ENCODE measurements at places on chromosomes 16 and 17.

GRCh38 chr16:89063768-89064320 is 29.8 kb upstream of the ACSF3 start:
- no peak for DNase-seq

DNA sequence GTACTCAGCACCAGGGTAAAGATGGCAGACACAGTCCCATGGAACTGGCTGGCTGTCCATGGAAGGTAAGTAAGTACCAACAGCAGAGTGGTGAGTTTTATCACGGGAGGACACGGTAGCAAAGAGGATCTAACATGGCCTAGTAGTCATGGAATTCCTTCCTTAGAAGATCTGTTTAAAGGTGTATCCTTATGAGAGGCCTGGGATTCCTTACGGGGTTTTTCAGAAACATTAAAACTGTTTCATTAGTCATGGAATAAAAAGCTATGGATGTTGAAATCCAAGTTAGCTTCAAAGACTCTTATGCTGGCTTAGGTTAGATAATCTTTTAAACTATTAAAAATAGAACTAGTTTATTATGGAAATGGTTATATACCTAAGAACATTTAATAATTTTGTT is 7.4 kb downstream of the FTO start:
- no peak for DNase-seq

DNA sequence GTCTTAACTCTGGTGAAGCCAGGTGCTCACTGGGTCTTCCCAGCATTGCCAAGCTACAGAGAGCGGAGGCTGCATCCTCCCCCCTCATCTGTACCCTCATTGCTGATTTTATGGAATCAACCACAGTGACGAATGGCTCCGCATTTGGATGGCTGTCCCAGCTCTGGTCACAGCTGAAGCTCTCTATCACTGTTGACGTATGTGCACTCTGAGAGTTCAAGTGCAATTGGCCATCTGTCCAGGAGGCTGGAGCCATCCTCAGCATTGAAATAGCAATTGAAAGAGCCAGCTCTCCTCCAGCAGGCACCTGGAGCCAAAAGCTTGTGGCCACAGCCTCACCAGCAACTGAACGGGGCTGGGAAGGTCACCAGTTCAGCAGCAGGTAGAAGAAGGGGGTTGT is 494.1 kb downstream of the TMEM114 start:
- DNase-seq = no peak

- no peak for DNase-seq
Measured at GRCh38 chr17:72466199-72466598, 345.4 kb downstream of the SOX9 start.

GRCh38 chr17:71976011-71976649 is 144.7 kb upstream of the SOX9 start:
- DNase-seq = no peak

GRCh38 chr16:25893332-25893731 is 201.6 kb downstream of the HS3ST4 start:
- no peak for DNase-seq

Data from CD4-positive, alpha-beta T cell treated with Interleukin-4 for 4 hours (primary cell).